SW 1271 (cell line): ENCODE measurements at places on chromosomes 12 and 14.

- DNase-seq = peak; percentile 59
Measured at GRCh38 chr12:89354612-89355067, 2.3 kb upstream of the DUSP6 start.

GRCh38 chr14:71764701-71765382, 167.4 kb upstream of the RGS6 start:
- DNase-seq = no peak

- no peak for DNase-seq
Measured at GRCh38 chr14:91078095-91078737, 17.8 kb upstream of the RPS6KA5 start.

GRCh38 chr12:104708891-104709290, 249.2 kb downstream of the SLC41A2 start:
- DNase-seq = no peak
